ENCODE measurements at places on chromosomes 2 and 18. TPM values are rescaled to one million over a fixed set of nuclear protein-coding genes. Genes with fewer than 3 reads are reported as not detected.

TMEM37 gene
- total RNA-seq = not detected

DUSP19 gene
- 1.1 TPM for total RNA-seq

MATN3 gene
- not detected for total RNA-seq

IL36A gene
- not detected for total RNA-seq

SCYGR4 gene
- not detected for total RNA-seq

EN1 gene
- total RNA-seq = not detected

DNA sequence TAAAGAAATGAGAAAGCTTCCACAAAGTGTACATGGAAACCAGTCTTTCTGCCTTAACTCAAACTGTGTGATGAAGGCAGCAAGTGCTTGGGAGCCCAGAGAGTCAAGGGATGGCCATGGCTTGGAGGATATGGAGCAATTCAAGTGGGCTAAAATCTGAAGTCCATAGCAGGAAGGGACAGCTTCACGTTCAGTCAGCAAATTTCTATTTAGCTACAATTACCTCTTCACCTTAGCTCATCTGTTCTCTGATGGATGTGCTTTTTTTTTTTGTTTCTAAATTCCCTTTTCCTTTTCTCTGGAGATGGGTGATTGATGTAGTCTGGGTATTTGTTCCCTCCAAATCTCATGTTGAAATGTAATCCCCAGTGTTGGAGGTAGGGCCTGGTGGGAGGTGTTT, 4.9 kb upstream of the IL1A start:
- H3K4me1 ChIP-seq = no peaks in the 10 kb centered on the region
- no peak overlapping the region for H3K27ac ChIP-seq
- DNase-seq = no peak
- no peaks in the 10 kb centered on the region for H3K27me3 ChIP-seq

DNA sequence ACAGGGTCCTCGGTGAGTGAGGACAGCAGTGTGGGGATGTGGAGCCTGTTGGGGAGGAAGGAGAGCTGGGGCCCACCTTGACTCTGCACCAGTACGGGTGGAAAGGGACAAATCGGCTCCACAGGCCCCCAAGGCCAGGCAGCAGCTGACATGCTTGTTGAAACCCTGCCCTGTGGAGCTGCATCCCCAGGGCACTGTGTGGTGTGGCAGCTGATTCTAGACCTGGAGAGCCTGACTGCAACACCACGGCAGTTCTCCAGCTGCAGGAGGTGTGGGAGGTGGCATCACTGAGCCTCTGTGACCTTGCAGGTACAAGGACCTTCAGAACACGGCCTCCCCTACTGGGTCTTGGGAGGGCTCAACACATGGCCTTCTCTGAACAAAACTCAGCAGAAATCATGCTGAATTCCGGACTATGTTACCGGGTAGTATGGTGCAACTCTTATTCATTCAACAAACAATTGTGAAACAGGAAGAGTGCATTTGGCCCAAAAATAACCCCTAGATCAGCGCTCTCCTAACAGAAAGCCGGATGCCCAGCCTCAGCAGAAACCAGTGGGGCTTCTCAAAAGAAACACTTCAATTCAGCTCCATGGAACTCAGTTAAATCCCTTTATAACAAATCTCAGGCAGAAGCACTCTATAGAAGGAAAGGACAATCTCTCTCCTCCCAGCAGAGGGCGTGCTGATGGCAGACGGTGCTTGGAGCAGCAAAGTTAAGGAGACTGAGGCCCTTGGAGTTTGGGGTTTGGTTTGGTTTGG, 104.4 kb upstream of the SALL3 start:
- H3K4me3 ChIP-seq = no peak overlapping the region
- H3K27ac ChIP-seq = no peak overlapping the region
- no peaks in the 10 kb centered on the region for H3K36me3 ChIP-seq
- no peaks in the 10 kb centered on the region for H3K4me1 ChIP-seq
- no peaks in the 10 kb centered on the region for H3K27me3 ChIP-seq

- H3K27ac ChIP-seq = no peak overlapping the region
- H3K27me3 ChIP-seq = no peaks in the 10 kb centered on the region
- H3K36me3 ChIP-seq = no peaks in the 10 kb centered on the region
- no peaks in the 10 kb centered on the region for H3K4me1 ChIP-seq
- DNase-seq = no peak
Observed at GRCh38 chr2:228417956-228418355, 236.5 kb upstream of the SPHKAP start.

DNA sequence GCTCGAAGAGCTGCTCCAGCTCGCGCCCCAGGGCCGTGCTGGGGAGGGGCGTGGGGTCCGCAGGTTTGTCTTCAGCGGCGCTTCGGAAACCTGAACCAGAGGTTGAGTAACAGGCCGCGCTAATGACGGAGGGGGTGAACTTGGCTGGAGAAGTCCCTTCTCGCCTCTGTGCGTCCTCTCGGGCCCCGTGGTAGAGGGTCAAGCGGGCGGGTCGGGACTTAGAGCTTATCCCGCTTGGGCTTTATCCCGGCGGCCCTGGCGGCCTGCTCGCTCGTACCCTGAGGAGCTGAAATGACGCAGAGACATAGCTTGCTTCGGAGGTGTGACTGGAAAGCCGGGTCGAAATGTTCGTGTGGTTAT, 479 bp downstream of the RNMT start:
- peak overlapping the region; percentile 86 for H3K27ac ChIP-seq
- DNase-seq = peak; percentile 34
- H3K4me3 ChIP-seq = peak overlapping the region; percentile 76
- H3K36me3 ChIP-seq = no peaks in the 10 kb centered on the region
- peaks cover 15% of the 10 kb centered on the region for H3K4me1 ChIP-seq
- H3K27me3 ChIP-seq = no peaks in the 10 kb centered on the region

DNA sequence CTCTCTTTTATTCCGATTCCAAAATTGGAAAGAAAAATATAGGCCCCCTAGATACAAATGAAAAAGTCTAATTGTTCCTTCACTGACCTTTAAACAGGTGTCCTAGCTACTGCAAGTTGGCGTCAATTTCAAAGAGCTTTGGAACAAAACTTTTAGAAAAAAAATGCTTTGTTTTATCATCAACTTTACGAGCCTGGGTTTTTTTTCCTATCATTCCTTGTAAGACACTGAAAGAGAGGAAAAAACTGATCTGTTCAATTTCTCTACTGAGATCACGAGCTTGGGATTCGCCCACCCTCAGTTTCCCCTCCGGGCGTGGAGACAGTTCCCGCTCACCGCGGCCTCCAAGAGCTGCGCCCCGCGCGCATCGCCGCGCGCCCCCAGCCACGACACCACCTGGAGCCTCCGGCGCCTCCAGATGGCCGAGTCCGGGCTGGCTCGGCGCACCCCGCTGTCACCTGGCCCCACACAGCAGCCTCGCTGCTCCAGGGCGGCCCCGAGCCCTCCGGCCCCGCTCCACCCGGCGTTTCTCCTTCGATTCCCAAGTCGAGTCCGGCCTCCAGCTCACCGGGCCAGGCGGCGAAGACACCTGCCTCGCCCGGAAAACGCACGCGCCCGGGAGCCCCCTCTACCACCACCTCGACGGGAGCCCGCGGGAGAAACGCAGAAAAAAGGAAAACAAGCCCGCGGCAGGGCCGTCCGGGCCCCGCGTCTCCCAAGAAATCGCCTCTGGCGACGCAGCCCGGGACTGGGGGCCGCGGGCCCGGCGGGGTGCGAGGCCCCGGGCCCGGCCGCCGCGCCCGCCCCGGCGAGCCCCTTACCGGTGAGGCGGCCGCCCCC, 656 bp downstream of the TBC1D8 start:
- DNase-seq = peak; percentile 33
- H3K4me1 ChIP-seq = peaks cover 32% of the 10 kb centered on the region
- peaks cover 28% of the 10 kb centered on the region for H3K27me3 ChIP-seq
- peak overlapping the region; percentile 46 for H3K4me3 ChIP-seq

- H3K4me3 ChIP-seq = no peak overlapping the region
- no peaks in the 10 kb centered on the region for H3K27me3 ChIP-seq
- no peak for DNase-seq
Observed at GRCh38 chr2:138009622-138010021, 45.3 kb downstream of the HNMT start.

DNA sequence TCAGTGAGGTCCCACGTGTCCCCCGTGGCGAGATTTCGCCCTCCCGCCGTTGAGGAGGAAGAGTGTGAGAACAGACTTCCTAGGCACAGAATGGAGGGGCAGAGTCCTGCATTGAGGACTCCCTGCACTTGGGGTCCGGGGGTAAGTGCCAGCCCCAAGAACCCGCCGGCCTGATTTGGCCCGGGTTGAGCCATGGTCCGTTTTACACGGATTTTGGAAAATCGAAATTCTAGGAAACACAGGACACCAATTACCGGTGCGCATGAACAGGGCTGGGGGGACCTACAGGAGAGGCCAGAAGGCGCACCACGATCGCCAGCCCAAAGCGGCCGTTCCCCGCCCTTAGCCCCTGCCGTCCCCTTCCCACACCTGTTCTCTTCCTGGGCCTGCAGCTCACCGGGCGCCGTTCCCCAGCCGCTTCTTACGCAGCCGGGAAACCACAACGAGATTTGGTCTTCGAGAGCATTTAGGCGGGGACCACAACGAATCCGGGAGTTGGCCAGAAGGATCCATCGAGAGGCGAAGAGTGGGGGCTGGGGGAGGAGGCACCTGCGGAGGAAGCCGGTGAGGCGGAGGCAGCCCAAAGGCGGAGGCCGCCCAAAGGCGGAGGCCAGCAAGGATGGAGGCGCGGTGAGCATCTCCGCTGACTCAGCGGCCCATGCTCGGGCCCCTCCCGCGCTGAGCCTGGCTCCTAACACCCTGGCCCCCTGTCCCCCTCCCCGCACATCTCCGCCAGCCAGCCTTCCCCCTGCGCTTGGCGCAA, 464 bp upstream of the TLX2 start:
- no peak overlapping the region for H3K4me3 ChIP-seq
- H3K27me3 ChIP-seq = peaks cover 65% of the 10 kb centered on the region

DNA sequence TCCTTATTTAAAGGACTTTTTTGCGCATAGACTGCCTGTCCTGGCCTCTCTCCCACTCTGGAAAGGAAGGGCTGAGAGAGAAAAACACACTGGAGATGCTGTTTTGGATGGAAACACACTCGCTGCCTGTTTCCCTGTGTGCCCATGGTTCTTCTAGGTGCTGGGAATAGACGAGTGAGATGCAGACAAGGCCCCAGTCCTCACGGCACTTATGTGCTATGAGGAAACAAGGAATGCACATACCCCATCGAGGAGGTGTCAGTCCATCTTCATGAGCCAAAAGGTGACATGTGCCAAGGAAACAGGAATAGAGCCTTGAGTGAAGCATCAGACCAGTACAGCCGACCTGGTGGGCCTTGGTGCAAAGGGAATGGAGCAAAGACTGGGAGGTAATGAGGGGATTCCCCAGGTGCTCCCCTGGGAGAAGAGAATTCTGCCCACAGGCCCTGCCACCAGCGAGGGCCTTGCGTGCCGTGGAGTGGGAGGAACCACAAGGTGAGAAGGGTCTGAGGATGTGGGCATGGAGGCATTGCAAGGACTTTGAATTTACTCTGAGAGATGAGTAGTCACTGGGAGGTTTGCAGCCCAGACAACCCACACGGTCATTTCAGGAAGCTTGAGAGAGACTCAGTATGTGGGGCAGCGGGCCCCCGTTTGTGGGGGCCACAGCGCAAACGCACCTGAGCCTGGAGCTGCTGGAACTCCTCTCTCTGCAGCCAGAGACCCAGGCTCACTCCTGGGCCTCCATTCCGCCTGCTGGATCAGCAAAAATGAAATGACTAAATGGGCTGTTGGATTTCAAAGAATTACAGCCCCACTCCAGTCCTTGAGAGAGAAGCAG, 197.5 kb upstream of the COPS8 start:
- H3K4me3 ChIP-seq = no peak overlapping the region
- H3K27me3 ChIP-seq = peaks cover 3% of the 10 kb centered on the region
- H3K4me1 ChIP-seq = no peaks in the 10 kb centered on the region
- no peaks in the 10 kb centered on the region for H3K36me3 ChIP-seq
- DNase-seq = no peak

DNA sequence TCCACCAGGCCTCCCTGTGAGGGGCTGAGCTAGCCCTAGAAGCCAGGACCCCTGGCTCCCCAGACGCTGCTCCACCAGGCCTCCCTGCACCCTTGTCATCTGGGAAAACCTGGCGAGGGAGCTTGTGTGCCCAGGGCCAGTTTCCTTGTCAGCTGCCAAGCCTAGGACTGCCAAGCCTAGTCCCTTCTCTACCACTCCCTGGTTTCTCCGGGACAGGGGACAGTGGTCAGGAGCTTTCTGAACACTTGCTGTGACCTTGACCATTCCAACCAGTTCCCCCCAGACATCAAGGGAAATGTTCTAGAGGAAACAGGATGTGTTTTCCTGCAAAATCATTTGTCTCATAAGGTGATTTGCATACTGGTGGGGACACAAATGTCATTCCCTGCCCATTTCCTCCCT, 41.3 kb upstream of the MRPL33 start:
- no peak for DNase-seq
- no peaks in the 10 kb centered on the region for H3K36me3 ChIP-seq
- H3K4me1 ChIP-seq = peaks cover 4% of the 10 kb centered on the region
- H3K4me3 ChIP-seq = no peak overlapping the region
- no peaks in the 10 kb centered on the region for H3K27me3 ChIP-seq
- H3K27ac ChIP-seq = no peak overlapping the region

DNA sequence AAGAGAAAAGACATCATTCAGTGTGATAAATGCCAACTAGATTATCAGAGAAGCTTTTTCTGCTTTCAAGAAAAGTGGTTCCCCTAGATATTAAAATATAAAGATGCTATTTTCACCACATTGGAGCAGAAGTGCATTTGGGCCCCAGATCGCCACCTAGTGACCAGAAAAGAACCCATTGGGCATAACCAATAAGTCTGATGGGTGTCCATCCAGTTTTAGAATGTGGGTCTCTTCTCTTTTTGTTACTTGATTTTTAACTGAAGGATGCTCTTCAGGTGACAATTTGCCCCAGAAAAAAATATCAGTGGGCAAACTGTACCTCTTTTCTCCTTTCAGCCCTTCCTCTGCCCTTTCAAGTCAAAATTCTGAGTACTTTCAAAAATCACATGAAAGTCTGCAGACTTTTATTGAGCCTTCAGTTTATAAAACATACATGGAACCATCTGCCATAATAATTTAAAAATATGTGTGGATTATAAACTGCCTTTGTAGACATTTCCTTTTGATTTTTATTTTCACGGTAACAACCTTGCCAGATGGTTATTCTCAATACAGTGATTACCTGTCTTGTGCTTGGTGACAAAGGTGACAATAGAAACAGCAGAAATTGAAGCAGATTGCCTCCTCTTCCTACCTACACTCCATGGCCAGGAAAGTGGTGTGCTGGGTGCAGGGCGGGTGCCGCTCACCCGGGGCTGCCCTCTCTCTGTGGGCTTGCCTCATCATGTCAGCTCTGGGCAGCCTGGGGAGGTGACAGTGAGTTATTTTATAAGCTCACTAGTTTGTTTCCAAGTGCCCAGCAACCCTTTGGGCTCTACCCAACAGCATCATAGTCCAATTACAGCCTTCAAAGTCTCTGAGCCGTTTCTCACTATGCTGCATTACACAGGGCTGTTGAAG, 124.5 kb downstream of the DCDC2C start:
- no peak overlapping the region for H3K27ac ChIP-seq
- no peak for DNase-seq
- H3K4me3 ChIP-seq = no peak overlapping the region

DNA sequence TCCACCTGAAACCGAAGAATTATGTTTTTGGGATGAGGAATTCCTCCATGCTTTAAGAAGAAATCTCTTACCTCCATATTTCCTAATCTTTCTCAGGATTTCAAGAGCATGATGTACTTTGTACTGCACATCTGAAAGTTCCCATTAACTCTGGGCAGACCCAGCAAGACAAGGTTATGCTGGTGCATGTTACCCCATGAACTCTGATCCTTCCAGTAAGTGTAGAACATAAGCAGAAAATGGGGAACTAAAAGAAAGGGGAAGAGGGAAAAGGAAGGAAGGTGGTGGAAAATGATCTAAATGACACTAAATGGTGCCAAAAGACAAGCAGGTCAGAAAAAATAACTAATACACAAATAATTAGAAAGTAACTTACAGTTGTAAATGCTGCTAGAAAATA, 50.7 kb downstream of the STRN start:
- no peaks in the 10 kb centered on the region for H3K4me1 ChIP-seq
- H3K27me3 ChIP-seq = no peaks in the 10 kb centered on the region
- DNase-seq = no peak
- peaks cover 11% of the 10 kb centered on the region for H3K36me3 ChIP-seq

Data from natural killer cell (primary cell).